ENCODE measurements at places on chromosomes 1 and 21. TPM values are rescaled to one million over a fixed set of nuclear protein-coding genes. Genes with fewer than 3 reads are reported as not detected.

SPRR1B gene
- total RNA-seq = not detected

PLEKHG5 gene
- 8.9 TPM for total RNA-seq

FMO2 gene
- total RNA-seq = 14.7 TPM

RIPPLY3 gene
- total RNA-seq = not detected

SSX2IP gene
- total RNA-seq = 9.1 TPM

NKAIN1 gene
- not detected for total RNA-seq

CHI3L2 gene
- total RNA-seq = 4.2 TPM

PPIAL4G gene
- total RNA-seq = not detected

VWA1 gene
- total RNA-seq = 23.8 TPM

IL12RB2 gene
- total RNA-seq = 0.45 TPM

SPATA1 gene
- total RNA-seq = 2.8 TPM

TINAGL1 gene
- 157 TPM for total RNA-seq

UBASH3A gene
- 0.54 TPM for total RNA-seq

UBXN10 gene
- total RNA-seq = 6.3 TPM

LYPD8 gene
- not detected for total RNA-seq

CD34 gene
- 25.4 TPM for total RNA-seq

KIRREL1 gene
- total RNA-seq = 25.0 TPM

TMEM201 gene
- 3.0 TPM for total RNA-seq

KCNE1 gene
- total RNA-seq = 0.33 TPM

ALG14 gene
- total RNA-seq = 3.1 TPM

HS2ST1 gene
- total RNA-seq = 16.6 TPM

PPIE gene
- 51.9 TPM for total RNA-seq

GPR52 gene
- 6.6 TPM for total RNA-seq

ANKRD34A gene
- total RNA-seq = 2.0 TPM

TCHH gene
- total RNA-seq = not detected

AGT gene
- 9.0 TPM for total RNA-seq

ADAM30 gene
- 0.13 TPM for total RNA-seq

KLHDC9 gene
- total RNA-seq = 16.8 TPM

ZBTB17 gene
- total RNA-seq = 52.1 TPM

RHOU gene
- 18.5 TPM for total RNA-seq

AMPD2 gene
- total RNA-seq = 50.2 TPM

VAV3 gene
- 22.8 TPM for total RNA-seq

CA14 gene
- 0.27 TPM for total RNA-seq

URB1 gene
- 16.2 TPM for total RNA-seq

SKI gene
- 31.4 TPM for total RNA-seq

CADM3 gene
- 4.8 TPM for total RNA-seq

TMEM269 gene
- total RNA-seq = not detected

SERPINC1 gene
- not detected for total RNA-seq

GUCA2A gene
- not detected for total RNA-seq

AMY1A gene
- total RNA-seq = not detected

UTS2 gene
- total RNA-seq = not detected

OTUD7B gene
- total RNA-seq = 23.6 TPM

DIRAS3 gene
- 2.2 TPM for total RNA-seq

BARHL2 gene
- not detected for total RNA-seq

IGSF9 gene
- 1.6 TPM for total RNA-seq

CORT gene
- 0.54 TPM for total RNA-seq

OR2T2 gene
- total RNA-seq = not detected

All from thyroid gland (tissue), 4 donors.